Fibroblast of skin of right quadriceps (primary cell): ENCODE measurements at places on chromosomes 16 and 17.

- DNase-seq, result peak; percentile 44
Observed at GRCh38 chr16:58021661-58022551, 3.6 kb upstream of the MMP15 start.

- no peak for DNase-seq
Observed at GRCh38 chr17:80187515-80187941, 17.7 kb downstream of the CARD14 start.

- DNase-seq, result no peak
Observed at GRCh38 chr17:34826332-34826731, 134.9 kb downstream of the CCT6B start.

DNA sequence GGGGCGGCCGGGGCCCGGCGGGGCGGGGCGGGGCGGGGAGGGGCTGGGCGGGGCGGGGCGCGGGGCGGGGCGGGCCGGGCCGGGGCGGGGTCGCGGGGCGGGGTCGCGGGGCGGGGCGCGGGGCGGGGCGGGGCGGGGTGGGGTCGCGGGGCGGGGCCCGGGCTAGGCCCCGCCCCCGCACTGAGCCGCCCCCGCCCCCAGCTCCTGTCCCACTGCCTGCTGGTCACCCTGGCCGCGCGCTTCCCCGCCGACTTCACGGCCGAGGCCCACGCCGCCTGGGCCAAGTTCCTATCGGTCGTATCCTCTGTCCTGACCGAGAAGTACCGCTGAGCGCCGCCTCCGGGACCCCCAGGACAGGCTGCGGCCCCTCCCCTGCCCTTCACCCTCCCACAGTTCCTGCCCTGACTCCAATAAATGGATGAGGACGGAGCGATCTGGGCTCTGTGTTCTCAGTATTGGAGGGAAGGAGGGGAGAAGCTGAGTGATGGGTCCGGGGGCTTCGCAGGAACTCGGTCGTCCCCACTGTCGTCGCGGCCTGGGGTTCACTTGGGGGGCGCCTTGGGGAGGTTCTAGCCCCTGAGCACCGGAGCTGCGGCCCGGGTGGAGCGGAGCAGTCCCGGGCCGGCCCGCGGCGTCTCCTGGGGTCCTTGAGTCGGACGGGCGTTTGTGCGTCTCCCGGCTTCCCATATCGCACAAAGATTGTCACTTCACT is 795 bp upstream of the HBM start:
- DNase-seq, result no peak

- DNase-seq, result peak; percentile 38
Observed at GRCh38 chr16:56849690-56850680, 15.0 kb upstream of the SLC12A3 start.

DNA sequence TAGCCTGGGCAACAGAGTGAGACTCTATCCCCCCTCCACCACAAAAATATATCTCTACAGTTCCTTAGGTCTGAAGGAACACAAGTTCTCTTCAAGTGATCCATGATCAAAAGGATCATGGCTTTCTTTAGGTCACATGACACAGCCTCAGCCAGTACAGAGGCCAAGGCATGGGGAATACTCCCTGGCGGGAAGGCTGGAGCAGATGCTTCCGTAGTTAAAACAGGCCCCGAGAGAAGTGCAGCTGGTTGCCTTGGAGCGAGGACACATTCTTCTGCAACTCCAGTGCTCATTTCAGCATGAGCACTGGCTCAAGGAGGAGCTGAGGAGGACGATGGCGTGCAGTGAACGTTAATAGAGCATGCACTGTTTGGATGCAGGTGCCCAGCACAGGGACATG is 13.5 kb downstream of the CDIP1 start:
- no peak for DNase-seq

- no peak for DNase-seq
Observed at GRCh38 chr17:72462407-72462806, 341.6 kb downstream of the SOX9 start.

DNA sequence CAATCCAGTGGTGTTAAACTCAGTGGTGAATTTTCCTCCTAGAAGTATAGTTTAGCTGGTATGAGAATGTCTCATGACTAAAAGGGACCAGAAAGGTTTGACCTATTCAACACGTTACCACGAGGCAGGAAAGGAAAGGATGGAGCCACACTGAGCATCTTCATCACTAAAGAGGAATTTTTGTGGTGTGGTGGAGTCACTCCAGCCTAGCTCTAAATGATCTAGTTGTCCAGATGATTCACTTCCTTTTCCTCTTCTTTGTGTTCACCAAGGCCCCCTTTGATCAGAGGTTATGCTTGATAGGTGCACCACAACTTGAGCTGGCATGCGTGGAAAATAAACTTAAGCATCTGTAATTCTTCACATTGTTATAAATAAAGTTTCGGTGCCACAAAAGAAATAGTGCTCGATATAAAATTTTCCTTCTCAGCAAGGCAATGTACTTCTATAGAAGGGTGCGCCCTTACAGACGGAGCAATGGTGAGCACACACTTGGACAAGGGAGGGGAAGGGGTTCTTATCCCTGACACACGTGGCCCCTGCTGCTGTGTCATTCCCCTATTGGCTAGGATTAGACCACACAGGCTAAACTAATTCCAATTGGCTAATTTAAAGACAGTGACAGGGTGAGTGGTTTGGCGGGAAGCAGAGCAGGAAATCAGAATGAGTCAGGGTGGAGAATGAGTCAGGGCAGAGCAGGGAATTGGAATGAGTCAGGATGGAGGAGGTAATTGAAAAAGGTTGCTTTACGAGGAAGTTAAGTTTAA is 254.6 kb downstream of the HS3ST3A1 start:
- DNase-seq, result peak; percentile 98

DNA sequence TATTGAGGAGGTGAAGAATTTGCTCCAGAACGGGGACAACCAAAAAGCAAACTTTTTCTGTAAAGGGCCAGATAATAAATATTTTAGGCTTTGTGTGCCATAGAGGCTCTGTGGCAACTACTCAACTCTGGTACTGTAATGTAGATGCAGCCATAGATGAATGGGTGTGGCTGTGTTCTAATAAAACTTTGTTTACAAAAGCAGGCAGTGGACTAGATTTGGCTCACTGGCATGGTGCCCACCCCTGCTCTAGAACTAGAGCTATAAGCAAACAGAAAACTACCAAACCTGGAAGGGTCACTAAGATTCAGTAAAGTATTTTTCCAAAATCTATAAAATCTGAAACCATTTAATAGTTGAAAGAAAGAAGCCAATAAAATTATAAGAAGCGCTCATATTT is 24.6 kb upstream of the SMURF2 start:
- no peak for DNase-seq

DNA sequence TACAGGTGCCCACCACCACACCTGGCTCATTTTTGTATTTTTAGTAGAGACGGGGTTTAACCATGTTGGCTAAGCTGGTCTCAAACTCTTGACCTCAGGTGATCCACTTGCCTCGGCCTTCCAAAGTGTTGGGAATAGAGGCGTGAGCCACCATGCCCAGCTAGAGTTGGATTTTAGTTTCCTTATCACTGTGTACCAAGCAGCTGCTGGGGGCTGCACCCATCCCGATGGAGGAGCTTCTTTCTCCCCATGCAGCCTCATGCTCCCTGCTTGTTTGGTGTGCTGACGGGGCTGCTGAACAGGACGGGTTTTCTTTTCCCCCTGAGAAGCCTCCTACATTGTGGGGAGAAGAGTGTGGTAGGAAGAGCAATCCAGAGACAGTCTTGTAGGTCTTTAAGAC is 173.2 kb downstream of the LGALS9B start:
- no peak for DNase-seq

DNA sequence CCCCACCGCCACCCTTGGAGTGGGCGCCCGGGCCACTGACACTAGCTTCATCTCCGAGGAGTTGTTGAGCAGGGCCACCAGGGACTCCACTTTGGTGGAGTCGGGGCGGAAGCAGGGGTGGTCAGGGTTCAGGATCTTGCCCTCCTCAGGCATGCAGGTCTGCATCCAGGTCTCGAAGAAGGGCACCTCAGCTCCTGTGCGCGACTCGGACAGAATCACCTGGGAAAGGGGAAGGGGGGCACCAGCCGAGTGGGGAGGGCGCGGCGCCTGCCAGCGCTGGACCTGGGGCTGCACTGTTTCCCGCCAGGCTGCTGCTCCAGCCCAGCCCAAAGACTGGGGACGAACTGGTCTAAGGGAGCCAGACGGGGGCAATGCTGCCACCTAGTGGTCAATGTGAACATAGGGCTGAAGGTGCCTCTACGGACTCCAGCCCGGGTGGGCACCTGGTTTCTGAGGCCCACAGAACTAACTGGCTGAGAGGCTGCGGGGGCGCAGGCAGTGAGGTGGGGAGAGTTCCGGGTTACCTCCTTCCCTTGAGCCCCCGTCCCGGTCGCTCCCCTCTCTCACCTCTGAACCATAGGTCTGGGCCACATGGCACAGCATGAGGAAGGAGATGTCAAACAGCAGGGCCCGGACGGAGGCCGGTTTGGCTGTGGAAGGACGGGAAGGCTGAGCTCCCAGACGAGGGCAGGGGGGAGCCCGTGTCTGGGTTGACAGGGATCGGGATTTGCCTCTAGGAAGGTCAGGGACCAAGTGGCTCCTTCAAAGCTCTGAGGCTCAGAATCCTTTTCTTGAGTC is 11.8 kb downstream of the CSF3 start:
- DNase-seq, result peak; percentile 71

DNA sequence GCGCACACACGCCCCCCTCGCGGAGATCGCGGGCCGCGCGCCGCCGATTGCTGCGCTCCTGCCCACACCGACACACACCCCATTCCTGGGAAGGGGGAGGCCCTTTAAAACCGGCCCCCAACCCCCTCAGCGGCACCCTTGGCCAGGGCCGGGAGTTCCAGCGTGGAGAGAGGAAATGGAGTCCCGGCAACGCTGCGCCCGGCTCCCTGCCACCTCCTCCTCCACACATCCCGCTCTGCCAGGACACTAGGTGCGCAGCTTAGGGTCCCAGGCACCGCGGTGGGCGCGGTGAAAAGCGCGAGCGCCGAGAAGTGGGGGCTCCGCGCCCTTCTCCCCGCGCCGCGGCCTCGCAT is 397 bp downstream of the CDC42EP4 start:
- no peak for DNase-seq

DNA sequence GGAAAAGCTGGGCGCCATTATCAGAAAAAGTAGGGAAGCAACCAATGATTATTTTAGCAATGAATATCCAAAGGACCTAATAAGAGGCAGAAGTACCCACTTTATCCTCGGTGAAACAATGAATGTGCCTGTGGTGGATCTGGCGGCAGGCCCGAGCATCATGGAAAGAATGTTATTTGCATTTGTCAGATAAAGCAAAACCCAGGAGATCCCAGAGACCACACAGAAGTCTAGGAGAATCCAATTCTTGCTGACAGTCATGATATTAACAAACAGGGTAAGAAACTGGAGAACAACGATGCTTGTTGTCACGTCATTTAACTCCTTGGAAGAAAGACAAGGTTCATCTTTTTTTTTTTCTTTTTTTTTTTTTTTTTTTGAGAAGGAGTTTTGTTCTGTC is 12.0 kb upstream of the TNRC6A start:
- peak; percentile 72 for DNase-seq

DNA sequence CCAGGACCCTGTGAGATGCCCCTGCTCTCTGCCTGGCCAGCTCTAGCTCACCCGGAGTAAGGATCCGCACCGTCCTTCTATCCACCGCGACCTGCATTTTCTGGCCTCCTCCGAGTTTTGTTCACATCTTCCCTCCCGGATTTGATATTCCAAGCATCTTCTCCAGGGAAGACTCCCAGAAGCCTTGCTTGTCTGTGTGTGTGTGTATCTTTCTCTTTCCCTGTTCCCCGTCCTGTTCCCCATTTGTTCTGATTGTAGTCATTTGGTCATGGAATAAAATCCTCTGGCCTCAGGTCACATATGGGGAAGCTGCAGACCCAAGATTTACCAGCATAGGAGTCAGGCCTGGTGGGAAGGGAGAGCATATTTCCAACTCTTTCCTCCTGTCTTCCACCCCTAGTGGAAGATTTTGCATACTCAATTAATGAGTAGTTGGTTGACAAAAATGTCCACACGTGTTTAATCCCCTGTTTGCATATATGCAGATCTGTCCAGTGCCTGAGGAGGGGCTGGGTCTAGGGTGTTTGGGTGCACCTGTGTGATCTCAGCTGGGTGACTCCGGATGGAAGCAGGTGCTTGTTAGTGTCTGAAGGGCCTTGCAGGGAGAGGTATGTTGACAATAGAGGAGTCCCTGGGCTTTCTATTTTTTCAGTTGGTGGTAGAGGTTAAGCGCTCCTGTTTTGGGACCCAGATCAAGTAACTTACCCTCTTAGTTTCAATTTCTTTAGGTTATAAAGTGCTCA is 1.9 kb downstream of the PRAC1 start:
- DNase-seq, result no peak

DNA sequence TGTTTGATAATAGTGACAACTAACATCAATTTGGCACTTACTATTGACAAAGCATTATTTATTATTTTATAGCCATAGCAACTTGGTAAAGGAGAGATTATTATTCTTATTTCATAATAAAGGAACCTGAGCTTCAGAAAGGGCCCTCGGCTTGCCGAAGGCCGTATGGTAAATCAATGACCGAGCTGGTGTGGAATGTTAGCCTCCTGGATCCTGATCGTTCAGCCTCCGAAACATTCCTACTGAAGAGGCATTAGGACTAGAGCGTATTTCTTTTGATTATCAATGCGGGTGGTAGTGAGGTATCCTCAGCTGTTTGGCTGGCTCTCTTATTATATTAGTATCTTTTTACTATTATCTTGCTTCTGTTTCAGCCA is 199.3 kb upstream of the TBX2 start:
- no peak for DNase-seq

DNA sequence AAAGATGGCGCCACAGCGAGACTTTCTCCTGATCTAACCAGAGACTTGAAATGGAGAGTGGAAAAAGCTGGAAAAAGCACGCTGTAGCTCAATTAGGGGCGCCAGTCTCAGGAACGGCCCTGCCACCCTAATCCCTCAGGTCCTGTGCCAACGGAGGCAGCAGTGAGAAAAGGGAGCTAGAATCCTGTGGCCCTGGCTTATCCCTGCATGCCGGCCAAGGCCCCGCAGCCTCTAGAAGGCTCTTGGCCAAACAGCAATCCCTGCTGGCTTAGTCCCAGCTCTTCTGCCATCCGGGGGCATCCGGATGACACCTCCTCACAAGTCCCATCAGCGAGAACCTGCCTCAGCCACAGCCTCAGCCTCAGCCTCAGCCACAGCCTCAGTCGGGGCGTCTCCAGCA is 69.8 kb downstream of the MRM3 start:
- no peak for DNase-seq

DNA sequence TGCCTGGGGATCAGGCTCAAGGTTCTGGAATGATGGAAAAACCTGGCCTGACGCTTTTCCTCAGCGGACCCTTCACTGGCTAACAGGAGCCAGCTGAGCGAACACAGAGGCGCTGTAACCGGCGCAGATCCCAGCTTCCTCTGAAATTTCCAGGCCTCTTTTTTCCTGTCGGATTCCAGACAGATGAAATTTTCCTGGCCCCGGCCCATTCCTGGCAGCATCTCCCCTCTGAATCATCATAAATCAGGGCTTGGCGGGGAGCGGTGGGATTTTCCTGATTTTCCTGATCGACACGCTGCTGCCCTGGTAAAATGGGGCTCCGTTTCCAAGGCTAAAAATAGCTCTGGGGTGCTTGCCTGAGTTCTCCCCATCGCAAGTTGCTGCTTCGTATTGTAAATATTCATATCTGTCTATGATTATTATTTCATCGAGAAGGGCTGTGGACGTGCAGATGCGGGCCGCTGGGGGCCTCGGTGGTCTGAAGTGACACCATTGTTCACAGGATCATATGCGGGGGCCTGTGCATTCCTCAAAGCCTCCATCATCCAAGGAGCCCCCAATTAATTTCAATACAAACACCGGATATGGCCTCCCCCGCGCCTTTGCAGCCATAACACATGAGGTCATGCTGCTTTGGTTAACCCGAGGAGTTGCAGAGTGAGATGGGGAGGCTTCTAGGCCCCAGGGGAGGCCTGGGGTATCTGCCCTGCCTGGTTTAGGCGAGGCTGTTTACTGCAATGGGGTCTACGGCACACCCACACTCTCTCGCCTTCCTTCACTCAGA is 45.8 kb upstream of the ETV4 start:
- peak; percentile 94 for DNase-seq

- DNase-seq, result no peak
Observed at GRCh38 chr17:50653738-50654137, 19.1 kb downstream of the ABCC3 start.
